D721Med (cell line): ENCODE measurements at places on chromosomes 4 and X.

DNA sequence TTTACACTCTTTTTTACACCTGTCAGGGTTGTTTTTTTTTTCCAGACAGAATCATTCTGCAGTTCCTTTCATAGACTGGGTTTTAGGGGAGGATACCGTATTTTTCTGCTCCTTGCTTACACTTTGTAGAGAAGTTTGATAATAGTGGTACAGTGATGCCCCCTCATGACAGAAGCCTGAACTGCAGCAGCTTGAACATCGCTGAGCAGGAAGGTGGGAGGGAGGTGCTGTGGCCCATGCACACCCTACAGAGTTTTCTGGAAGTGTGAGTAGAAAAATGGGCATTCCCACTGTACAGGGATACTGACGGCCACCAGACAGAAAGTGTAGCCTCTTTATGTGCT lies 54.5 kb downstream of the RAB40A start:
- DNase-seq = peak; percentile 10

- DNase-seq = no peak
Observed at GRCh38 chrX:80578517-80579105, 158.4 kb downstream of the TENT5D start.

- DNase-seq = no peak
Observed at GRCh38 chr4:20348411-20348810, 96.7 kb downstream of the SLIT2 start.

DNA sequence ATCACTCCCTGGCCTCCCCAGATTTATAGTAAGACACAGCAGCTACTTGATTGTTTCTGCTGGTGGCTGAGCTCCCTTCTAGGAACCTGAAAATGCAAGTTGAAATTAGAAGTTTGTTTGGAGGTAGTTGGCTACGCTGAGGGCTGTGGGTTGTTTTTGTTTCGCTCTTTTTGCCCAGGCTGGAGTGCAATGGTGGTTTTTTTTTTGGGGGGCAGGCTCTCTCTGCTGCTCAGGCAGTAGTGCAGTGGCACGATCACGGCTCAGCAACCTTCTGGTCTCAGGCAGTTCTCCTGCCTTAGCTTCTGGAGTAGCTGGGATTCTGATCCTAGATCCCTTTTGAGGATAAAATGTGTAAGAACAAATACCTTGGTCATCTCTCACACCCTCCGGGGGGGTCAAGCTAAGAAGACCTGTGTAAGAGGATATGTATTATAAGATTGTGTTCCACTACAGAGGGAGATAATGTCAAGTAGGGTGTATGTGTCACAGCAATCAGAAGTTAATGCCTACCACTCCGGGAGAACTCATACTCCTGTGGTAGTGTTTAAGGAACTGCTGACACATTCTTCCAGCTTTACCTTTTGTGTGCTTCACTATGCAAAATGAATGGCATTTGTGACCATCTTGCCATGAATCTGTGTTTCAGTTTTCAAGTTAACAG lies 9.7 kb downstream of the JADE1 start:
- no peak for DNase-seq

GRCh38 chr4:65391814-65392213 lies 278.5 kb downstream of the EPHA5 start:
- DNase-seq = no peak

DNA sequence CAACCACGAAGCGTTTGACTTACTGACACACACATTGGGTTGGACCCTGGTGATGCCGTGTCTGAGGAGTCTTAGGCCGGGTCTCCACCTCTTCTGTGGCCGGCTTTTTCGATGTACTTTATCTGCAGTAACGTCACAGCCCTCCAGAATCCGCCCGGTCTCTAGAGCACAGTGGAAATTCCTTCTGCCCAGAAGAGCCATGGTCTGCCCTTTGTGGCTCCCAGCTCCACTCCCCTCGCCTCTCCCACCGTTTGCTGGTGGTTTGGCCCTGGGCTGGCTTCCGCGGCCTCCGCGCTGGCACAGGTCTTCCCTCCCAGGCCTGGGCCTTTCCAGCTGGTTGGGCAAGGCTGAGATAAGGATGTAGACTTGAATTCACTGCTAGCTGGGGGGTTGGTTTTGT lies 4.3 kb downstream of the MAEA start:
- DNase-seq = no peak

GRCh38 chr4:187309456-187309855 lies 585.8 kb upstream of the FAT1 start:
- DNase-seq = no peak

GRCh38 chrX:27186671-27187070 lies 276.5 kb downstream of the PPP4R3C start:
- DNase-seq = no peak
